ENCODE measurements at places on chromosomes 13 and 19.

GRCh38 chr13:112102243-112102642 is 35.3 kb downstream of the SOX1 start:
- no peak for DNase-seq

- DNase-seq: no peak
Observed at GRCh38 chr13:100338275-100338674, 249.4 kb downstream of the PCCA start.

- no peak for DNase-seq
Observed at GRCh38 chr13:32474999-32475792, 47.3 kb upstream of the N4BP2L1 start.

- no peak for DNase-seq
Observed at GRCh38 chr13:110449219-110450015, 112.1 kb downstream of the RAB20 start.

GRCh38 chr19:40774916-40775631 is at the start of gene MIA:
MIA (plus strand) TSS chr19:40775521; CDS start chr19:40775543, 22 bp downstream.
- DNase-seq: no peak

GRCh38 chr13:41008349-41008980 is 10.7 kb downstream of the ELF1 start:
- no peak for DNase-seq

DNA sequence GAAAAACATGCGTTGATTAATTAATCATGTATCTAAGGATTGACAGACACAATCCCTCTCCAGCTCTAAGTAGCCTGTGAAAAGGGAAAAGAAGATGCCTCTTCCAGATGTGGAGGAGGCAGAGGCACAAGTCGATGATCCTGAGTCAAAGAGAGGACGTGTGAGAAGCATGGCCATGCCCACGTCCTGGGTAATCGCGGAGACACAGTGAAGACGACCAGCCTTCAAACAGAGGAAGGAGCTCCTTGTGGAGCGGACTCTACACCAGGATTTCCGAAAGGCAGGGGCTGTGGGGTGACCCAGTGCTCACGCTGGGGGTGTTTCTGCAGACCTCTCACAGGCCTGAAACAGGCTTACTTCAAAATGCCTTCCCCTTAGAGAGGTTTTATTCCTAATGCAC is 70.5 kb downstream of the COL4A1 start:
- no peak for DNase-seq

GRCh38 chr13:34675626-34676025 is 266.4 kb upstream of the NBEA start:
- DNase-seq: no peak

DNA sequence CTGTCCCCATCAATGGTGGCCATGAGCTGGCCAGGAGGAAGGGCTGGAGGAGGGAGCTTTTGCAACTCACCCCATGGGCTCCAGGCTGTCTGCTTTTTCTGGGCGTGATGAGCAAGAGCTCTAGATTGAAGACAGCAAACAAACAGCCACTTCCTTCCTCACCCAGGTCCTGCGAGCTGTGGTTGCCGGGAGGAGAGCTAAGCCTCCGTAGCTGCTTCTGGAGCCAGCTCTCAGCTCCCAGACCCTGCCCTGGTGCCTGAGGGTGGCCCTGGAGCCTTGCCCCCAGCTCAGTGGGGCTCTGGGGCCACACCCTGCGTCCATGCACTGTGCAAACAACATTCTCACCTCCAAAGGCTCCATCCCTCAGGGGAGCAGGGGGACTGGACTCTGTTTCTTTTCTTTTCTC is 6.2 kb downstream of the MYO1F start:
- DNase-seq: peak; percentile 59

- DNase-seq: no peak
Observed at GRCh38 chr13:64276232-64276631, 2860.6 kb upstream of the PCDH20 start.

DNA sequence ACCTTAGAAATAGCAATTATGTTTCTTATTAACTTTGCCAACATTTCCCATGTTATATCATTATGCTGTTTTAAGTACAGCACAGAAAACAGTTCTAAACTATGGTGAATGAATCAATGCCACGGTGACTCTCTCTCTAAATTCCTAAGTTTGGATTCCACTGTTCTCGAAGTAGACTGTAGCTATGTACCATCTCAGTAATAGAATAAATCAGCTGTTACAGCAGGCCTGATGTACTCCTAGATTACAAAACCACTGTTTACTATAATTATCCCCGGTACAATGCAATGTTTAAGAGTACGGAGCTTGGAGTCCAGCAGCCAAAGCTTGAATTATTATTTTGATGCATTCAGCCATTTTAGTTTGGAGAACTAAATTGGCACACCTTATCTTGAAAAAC is 476.3 kb upstream of the SLITRK1 start:
- no peak for DNase-seq

DNA sequence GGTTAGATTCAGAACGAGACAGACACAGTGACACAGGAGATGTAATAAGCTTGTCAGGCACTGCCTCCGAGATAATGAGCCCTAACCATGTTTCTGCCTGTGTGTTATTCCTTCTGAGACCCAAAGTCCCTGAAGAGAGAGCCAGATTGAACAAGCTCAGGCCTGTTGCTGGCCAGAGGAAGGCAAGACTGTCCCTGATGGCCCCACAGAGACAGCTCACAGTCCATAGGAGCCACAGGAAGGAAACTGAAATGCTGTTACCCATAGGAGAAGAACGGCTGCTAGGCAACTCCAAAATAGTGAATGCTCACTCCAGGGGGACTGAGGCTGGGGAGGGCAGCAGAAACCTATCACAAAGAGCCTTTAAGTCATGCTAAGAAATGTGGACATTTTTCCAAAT is 31.8 kb upstream of the RFXAP start:
- DNase-seq: no peak

- no peak for DNase-seq
Observed at GRCh38 chr13:55090612-55091011, 2050.1 kb upstream of the PRR20A start.

- DNase-seq: peak; percentile 83
Observed at GRCh38 chr19:2171349-2172145, 7.8 kb downstream of the DOT1L start.

- no peak for DNase-seq
Observed at GRCh38 chr19:46615966-46616365, 8.9 kb downstream of the PTGIR start.

DNA sequence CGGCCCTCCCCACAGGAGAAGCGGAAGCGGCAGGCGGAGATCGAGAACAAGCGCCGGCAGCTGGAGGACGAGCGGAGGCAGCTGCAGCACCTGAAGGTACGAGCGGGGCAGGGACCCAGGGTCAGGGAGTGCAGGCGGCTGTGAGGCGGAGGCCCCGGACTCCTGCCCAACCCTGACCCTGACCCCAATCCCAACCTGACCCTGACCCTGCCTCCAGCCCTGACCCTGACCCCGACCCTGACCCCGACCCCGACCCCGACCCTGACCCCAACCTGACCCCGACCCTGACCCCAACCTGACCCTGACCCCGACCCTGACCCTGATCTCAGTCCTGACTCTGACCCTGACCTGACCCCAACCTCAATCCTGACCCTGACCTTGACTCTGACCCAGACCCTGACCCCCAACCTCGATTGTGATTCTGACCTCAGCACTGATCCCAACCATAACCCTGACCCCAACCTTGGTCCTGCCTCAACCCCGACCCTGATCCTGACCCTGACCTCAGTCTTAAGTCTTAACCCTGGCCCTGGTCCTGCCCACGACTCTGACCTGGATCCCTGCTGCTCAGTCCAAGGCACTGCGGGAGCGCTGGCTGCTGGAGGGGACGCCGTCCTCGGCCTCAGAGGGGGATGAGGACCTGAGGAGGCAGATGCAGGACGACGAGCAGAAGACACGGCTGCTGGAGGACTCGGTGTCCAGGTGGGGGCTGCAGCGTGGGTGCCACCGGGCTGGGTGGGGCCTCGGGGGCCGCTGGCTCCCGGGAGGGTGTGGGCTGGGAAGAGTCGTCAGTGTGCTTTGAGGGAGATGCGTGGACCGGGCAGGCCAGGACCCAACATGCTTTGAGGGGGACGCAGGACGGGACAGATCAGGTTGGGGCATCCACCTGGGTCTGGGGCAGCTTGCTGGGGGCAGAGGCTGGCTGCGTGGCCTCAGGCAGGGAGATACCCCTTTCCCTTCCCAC is 18.5 kb downstream of the PALM start:
- DNase-seq: no peak

DNA sequence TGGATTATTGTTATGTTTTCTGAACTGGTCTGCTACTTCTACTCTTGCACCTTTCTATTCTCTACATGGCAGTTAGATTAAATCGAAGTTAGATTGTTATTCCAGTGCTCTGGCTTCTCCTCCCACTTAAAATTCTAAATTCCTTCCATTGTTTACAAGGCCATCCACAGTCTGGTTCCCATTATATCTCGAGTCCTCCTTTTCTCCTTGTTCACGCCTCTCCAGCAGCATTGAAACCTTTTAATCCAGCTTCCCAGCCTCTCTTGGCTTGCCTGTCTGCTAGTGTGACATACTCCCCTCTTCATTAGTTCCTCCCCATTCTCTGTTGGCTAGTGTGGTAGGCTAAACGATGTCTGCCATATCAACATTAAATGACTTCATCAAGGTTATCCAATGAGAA is 54.5 kb downstream of the DNAJC15 start:
- DNase-seq: no peak

- no peak for DNase-seq
Observed at GRCh38 chr19:46211201-46211881, 18.2 kb upstream of the IGFL1 start.

DNA sequence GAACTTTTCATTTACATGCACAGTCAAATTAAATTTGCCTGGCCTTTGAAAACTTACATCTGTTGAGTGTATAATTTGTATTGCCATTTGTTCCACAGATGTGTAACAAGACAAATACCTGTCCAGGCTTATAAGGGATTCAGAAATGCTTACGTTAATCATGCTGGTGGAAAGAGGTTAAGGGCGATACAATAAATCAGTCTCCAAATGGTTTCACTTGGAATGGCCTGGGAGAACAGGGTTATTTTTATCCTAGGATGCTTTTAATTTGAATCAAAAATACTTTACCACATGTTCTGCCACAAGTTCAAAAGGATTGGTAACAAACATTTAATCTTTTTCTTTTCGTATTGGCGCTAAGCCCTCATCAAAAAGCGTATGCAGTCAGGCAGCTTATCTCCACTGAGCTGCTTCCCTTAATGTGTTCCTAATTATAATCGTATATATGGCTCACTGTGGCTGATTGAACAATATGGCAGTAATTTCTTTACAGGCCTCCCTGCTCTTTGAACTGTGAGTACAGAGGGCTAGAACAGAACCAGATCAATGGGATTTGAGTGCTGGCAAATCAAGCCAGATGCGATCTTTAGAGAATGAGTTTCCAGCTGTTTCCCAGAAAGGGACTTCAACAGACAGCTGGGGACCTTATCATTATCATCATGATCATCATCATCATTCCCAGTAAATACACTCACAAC is 425.7 kb downstream of the SPRY2 start:
- DNase-seq: no peak

- no peak for DNase-seq
Observed at GRCh38 chr19:31586282-31586681, 237.0 kb upstream of the TSHZ3 start.

- no peak for DNase-seq
Observed at GRCh38 chr19:46030812-46031550, 8.1 kb upstream of the PGLYRP1 start.

- no peak for DNase-seq
Observed at GRCh38 chr13:72652681-72653080, 74.7 kb downstream of the MZT1 start.

- no peak for DNase-seq
Observed at GRCh38 chr13:100976993-100977392, 302.4 kb upstream of the TMTC4 start.

DNA sequence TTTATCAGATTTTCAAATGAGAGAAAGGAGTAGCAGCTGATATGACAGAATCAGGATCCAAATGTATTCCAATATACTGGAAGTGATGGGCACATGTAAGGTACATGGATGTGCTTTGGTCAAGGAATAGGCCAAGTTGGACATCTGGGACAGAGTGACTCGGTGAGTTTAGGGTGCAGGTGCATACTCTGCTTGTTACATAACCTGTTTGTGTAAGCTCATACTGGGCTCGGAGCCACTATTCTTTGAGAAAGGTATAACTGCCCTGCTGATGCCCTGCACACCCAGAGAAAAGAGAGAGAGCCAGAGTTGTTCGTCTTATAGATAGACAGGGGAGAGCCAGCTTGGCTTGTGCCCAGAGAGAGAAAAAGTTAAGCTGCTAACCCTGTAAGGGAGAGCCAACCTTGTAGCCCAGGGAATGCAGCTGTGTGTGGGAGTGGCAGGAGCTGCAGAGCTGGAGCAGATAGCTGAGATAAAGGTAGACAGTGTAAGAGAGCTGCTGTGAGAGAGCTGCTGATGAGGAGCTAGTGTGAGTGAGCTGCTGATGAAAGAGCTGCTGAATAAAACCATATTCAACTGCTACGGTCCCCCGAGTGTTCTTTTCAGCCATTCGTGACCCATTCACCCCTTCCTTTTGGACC is 40.7 kb upstream of the N4BP2L1 start:
- DNase-seq: no peak

DNA sequence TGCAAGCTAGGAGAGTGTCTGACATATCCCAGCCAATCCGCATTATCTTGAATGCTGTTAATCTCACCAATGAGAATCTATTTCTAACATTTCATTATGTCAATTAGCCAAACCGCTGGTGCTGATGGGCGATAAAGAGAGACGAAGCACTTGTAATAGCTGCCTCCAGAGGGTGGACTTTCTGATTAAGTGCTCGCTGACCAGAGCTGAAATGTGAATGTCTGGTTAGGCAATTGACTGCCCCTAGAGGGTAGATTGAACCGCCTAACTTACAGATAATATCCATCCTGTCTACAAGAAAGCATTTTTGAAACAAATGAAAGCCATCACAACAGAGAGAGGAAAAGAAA is 552 bp upstream of the GRWD1 start:
- peak; percentile 43 for DNase-seq

GRCh38 chr19:29040292-29040691 is 172.7 kb downstream of the UQCRFS1 start:
- no peak for DNase-seq

GRCh38 chr13:77544355-77544754 is 8.8 kb downstream of the SCEL start:
- DNase-seq: no peak

DNA sequence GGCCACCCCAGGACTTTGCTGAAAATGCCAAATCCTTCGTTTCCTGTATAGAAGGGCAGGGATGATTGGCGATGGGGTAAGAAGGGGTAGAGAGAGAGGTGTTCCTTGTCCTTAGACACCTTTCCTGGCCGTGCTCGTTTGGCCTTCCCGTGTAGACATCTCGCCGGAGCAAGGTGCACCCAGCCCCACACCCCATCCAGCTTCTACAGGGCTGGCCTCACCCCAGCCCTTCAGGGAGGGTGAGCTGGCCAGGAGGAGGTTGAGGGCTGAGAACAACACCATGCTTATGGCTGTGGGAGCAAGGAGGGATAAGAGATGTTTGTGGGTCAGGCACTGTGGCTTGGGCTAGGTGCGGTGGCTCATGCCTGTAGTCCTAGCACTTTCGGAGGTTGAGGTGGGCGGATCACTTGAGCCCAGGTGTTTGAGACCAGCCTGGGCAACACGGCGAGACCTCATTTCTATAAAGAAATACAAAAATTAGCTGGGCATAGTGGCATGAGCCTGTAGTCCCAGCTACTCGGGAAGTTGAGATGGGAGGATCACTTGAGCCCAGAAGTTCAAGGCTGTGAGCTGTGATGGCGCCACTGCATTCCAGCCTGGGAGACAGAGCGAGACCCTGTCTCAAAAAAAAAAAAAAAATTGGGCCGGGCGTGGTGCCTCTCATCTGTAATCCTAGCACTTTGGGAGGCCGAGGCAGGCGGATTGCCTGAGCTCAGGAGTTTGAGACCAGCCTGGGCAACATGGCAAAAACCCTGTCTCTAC is 15.5 kb downstream of the SMARCA4 start:
- no peak for DNase-seq

All from activated T-cell treated with anti-CD3 and anti-CD28 coated beads, Interleukin-2, amount 50 U/mL, for 24 hours (primary cell).